Stimulated activated CD4-positive, alpha-beta T cell treated with anti-CD3 and anti-CD28 coated beads, Interleukin-4, amount 100 ng/mL, for 24 hours (primary cell): ENCODE measurements at places on chromosomes 1 and 21.

DNA sequence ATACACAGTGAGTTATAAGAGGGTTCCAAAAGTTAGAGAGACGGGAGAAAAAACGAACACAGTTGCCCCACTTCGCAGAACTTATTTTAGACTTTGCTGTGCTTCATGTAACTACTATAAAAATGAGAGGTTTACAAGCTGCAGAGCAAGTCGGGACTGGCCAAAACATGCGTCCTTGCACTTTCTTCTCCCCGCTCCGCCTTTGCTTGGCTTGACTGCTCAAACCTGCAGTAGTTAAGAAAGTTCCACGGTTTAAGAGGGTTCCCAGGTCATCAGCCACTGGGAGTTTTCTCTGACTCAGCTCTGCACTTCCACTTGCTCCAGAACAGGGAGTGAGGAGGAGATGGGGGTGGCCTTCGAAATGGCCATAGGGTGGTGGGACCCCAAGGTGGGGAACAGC lies 36.2 kb downstream of the CLIC6 start:
- no peak for DNase-seq

DNA sequence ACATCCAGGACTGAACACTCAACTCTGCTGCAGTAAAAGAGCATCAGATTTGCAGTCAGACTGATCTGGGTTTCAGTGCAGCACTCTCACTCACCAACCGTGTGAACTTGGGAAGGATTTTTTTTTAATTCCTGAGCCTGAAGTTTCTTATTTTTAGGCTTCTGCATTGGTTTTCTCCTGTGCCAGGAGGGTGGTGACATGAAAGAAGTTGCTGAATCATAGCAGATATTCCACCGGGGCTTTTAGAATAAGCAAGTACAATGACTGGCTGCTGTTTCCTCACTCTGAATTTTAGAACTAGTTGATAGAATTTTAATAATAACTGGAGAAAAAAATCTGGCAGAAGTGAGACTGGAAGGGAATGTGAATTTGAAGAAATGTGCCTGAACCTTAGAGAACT lies 11.6 kb downstream of the ADAM30 start:
- no peak for DNase-seq

- DNase-seq, result no peak
Observed at GRCh38 chr1:109441069-109441468, 14.8 kb upstream of the PSMA5 start.

DNA sequence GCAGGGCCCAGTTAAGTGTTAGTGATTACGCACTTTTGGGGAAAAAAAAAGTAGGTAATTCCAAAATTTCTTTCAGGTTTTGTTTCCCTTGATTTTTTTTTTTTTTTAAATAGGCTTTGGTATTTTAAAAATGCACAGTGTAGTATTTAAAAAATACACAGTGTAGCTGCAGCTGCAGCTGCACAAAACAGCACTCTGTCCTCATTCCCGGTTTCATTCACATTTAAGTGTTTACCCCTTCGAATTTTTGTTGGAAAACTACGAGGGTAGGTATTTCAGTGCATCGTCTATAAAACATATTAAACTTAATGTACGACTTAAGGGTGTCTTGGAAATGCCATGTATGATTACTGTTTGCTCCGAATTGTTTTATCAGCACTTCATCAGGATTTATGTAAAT lies 3.4 kb downstream of the NEK7 start:
- DNase-seq, result no peak

- no peak for DNase-seq
Observed at GRCh38 chr1:155650231-155650757, 38.3 kb downstream of the YY1AP1 start.
